ENCODE measurements at places on chromosomes 6 and 20.
A peak's percentile ranks its signal among the peaks of the same experiment; 100 is the strongest.

- no peak for DNase-seq
Observed at GRCh38 chr20:22836877-22837276, 198.2 kb upstream of the SSTR4 start.

- DNase-seq, result peak; percentile 45
Observed at GRCh38 chr6:111250791-111251354, 163.6 kb downstream of the SLC16A10 start.

- DNase-seq, result no peak
Observed at GRCh38 chr6:75504465-75505222, 11.0 kb upstream of the FILIP1 start.

DNA sequence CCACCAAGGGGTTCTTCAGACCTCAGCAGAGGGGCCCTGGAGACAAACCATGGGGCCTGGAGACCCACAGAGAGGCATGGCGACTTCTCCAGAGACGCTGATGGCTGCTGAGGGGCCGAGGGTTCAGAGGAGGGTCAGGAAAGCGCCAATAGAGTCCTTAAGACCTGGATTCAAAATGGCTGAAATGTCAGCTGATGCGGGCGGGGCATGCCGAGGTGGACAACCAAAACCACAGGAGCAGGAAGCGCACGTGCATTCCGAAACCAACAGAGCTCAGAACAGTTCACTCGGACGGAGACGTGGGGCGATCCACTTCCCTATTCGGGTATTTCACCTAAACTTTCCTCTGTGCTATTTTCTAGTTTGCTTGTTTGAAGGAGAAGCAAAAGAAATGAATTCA lies 99.9 kb upstream of the RIN2 start:
- peak; percentile 72 for DNase-seq

GRCh38 chr20:19275038-19275629 lies 62.7 kb downstream of the SLC24A3 start:
- no peak for DNase-seq

DNA sequence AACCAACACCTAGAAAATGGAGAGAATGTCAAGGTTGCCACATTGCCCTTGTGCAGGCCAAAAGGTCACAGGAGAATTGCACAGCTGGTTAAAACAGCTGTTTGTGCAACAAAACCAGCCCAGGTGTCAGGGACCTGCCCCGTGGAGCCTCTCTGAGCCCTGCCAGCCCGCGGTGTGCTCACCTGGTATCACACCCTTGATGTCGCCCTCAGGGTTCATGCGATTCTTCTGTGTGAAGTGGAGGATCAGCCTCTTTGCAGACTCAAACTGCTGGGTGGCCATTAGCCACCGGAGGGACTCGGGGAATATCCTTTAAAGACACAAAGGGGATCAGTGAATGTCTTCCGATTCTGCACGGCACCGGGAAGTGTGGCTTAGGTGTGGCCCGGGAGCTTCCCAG lies 39.2 kb downstream of the PSMG4 start:
- DNase-seq, result no peak

DNA sequence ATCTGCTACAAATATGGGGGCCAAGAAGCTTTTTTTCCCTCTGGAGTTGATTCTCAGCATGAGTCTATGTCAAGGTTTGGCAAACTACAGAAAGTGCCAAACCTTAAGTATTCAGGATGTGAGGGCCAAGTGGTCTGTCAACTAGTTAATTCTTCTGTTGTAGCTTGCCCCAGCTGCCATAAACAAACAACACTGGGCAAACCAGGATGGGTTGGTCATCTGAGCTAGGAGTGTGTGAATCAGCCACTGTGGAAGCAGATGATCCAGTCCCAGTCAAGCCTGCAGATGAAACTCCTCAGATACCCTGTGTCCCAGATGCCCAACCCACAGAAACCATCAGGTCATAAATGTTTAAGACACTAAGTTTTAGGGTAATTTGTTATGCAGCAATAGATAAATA lies 103.0 kb upstream of the MOCS1 start:
- no peak for DNase-seq

DNA sequence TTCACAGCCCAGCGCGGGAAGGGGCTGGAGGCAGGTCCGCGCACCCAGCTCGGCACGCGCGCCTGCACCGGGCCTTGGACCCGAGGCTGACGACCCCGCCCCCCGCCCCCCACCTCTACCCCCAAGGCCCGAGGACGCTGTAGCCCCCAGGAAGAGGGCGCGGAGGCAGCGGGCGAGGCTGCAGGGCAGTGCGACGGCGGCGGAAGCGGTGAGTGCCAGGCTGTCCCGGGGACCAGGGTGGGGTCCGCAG lies 1.2 kb downstream of the LIME1 start:
- no peak for DNase-seq

GRCh38 chr6:118288355-118289124 lies 259.6 kb upstream of the PLN start:
- no peak for DNase-seq

DNA sequence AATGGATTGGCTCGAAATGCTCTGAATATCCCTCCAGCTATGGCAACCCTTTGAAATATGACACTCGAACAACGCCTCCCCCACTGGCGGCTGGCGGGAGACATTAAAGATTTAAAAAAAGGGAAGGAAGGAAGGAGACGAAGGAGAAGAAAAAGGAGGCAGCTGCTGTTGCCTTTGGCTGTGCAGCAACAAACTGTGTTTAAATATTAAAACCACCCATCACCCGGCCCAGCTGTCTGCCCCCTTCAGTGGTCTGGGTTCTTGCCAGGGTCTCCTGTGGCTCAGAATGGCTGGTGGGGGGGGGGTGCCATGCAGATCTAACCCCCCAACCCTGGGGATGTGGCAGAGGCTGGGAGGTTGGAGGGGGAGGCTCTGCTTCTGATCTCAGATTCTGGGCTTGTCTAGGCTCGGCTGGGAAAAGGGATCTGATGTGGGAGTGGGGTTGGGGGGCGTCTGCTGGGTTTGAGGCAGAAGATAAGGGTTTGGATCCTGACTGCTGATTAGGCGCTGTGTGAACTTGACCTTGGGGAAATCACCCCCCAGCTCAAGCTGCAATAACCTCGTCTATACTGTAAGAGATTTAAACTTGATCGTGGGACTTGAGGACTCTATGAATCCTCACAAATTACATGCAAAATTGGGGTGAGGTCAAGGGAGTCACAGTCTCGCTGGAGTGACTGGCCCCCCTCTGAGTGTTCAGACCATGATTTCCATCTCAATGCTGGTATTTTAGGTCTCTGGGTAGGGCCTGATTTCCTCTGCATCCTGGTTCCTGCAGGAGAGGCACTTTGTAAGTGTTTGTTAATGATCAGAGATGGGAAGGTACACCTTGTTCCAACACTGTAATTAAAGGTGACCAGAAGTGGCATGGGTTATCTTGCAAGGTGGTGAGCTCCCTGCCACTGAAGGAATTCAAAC lies 40.3 kb upstream of the BLCAP start:
- peak; percentile 9 for DNase-seq

DNA sequence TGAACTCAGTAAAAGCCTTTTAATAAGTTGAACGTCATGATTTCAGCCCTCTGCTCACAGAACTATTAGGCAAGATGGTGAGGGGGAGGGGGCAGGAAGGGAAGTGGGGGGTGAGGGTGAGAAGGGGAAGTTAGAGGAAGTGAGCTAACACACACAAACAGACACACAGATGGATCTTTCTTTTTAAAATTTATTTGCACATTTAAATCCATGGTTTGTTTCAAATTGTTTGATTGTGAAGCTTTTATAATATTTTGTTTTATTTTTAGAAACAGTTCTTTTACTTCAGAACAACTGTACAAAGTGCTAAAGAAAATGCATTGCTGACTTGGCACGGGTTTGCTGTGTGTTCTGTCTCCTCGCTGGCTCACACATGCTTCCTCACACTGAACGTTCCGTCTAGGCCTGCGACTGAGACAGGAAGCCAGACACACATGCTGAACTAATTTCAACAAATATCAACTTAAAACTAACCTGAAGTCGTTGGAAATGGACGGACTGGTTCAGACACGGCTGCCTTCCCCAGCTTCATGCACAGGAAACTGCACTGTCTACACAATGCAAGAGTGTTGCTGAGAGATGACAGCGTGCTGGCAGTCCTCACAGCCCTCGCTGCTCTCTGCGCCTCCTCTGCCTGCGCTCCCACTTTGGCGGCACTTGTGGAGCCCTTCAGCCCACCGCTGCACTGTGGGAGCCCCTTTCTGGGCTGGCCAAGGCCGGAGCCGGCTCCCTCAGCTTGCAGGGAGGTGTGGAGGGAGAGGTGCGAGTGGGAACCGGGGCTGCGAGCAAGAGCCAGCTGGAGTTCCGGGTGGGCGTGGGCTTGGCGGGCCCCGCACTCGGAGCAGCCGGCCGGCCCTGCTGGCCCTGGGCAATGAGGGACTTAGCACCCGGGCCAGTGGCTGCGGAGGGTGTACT lies 8.1 kb upstream of the ZBP1 start:
- peak; percentile 87 for DNase-seq

Data from suppressor macrophage treated with lipopolysaccharide for 4 hours (primary cell).